ENCODE measurements at places on chromosomes 1 and 21.

DNA sequence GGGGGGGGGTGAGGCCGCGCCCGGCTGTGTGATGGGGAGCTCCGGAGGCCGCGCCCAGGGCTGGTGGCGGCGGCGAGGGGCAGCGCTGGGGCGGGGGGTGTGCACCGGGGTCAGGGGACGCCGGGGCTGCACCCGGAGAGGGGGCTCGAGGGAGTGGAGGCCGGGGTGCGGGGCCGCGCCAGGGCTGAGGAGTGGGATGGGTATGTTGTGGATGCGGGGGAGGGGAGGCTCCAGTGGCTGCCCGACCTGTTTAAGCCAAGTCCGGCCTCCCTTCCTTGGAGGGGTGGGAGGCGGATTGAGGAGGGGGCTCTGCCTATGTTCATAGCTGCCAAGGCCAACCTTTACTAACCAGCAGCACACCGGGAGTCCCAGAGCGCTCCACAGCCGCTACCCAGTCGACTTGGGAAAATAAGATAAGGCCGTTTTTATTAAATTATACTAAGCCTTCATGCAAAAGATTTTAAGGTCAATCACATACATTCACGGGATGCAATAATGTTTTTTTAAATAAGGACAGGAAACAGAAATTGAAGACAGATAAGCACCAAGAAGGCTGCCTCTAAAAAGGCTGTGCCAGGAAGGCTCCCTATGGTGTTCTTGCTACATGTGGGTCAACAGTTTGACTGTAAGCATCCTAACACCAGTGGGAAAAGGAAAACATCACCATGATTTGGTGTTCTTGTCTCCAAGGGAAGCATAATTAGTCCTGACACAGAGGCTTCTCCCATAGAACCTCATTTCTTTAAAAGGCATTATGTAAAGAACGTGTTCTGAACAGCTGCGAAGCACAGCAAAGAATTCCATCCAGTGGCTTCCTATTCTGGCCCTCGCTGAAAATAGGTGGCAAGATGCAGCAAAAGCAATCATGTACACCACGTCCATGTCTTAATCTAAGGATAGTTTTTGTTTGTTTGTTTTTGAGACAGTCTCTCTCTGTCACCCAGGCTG is 626 bp upstream of the HLCS start:
- no peak for DNase-seq

DNA sequence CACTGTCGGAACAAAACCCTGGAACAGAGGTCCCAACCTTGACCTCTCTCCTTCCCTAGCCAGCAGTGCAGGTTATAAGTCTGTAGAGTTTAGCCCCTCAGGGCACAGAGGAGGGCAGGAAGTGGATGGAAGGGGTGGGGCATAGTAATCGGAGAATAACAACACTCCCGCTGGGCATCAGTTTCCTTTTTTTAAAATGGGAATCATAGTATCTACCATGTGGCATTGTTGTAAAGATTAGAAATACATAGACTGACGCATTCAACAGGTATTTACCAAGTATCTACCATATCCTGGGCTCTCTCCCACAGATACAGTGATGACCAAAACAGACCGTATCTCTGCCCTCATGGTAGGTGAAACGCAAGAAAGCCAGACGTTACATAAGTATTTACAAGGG is 24.9 kb upstream of the ATF3 start:
- DNase-seq, result no peak

- no peak for DNase-seq
These were observed 131.6 kb upstream of the SAMSN1 start for GRCh38 chr21:14677639-14678179.

- DNase-seq, result no peak
These were observed 63.4 kb upstream of the SOD1 start for GRCh38 chr21:31596055-31596454.

- DNase-seq, result no peak
These were observed 2.0 kb upstream of the OR2T4 start for GRCh38 chr1:248359415-248359814.

- DNase-seq, result no peak
These were observed 5.5 kb upstream of the CD244 start for GRCh38 chr1:160868141-160868540.

DNA sequence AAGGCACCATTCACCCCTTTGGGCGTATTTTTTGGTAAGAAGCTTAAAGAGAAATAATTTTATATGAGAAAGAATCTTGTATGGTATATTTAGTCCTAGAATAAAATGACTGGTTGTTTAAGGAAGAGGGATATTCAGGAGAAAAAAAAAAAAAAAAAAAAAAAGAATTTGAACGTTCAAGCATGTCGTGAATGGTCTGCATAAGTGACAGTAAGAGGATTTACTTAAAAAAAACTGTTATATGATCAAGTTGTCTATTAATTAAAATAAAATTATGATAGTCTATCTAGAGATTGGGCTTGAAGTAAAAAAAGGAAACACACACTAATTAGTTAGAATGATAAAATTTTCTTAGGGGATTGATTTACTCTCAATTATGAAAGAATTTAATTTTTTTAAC is 11.7 kb upstream of the OR14I1 start:
- DNase-seq, result no peak

DNA sequence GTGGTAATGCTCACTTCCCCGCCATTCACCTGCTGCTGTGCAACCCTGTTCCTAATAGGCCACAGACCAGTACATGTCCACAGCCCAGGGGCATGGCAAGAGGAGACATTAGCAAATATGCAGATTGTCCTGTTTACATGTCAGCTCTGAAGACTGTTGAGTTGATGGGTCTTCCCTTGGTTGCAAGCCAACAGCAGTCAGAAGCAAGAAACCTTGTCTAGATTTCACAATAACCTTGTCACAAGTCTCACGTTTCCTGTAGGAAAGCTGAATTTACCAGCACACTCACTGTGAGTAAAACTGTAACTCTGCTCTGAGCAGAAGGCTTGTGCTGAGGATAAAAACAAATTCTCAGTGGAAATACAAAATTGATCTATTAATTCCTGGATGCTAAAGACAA is 195.1 kb downstream of the HLX start:
- DNase-seq, result no peak

- no peak for DNase-seq
These were observed 85.1 kb downstream of the STUM start for GRCh38 chr1:226633541-226634165.

GRCh38 chr1:183804387-183804786 is 533 bp upstream of the RGL1 start:
- no peak for DNase-seq

- DNase-seq, result no peak
These were observed 428.6 kb upstream of the CAMK1G start for GRCh38 chr1:209154912-209155311.

DNA sequence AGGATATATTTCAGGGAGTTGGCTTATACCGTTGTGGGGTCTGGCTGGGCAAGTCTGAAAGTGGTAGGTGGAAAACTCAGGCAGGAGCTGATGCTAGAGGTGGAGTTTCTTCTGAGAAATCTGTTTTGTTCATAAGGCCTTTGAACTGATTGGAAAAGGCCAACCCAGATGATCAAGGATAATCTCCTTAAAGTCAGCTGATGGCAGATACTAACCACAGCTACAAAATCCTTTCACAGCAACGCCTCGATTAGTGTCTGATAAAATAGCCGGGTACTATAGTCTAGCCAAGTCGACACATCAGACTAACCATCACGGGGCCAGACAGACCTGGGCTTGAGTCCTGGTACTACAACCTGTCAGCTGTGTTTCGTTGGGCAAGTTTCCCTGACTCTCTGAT is 21.4 kb downstream of the OPRD1 start:
- no peak for DNase-seq

DNA sequence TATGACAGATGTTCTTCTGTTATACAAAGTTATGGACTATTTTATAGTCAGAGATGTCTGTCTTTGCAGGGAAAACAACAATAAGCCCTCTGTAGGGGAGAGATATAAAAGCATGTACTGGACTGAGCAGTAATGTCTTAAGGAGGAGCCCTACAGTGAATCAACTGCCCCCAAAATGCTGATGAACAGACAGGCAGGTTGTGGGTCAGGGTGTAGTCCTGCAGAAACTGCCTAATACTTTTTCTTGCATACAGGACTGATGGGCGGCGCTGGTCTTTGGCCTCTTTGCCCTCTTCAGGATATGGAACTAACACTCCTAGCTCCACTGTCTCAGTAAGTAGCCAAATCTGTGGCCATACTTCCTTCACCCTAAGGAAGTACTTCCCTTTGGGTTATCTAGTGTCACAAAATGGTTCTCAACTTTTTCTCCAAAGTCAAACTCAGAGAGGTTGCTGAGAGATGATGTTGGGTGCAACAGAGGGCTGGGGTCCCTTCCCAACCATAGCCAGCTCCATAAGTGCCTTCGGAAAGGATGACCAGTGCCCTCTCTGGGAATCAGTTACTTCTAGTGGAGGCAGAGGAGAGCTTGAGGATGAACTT is 129.8 kb downstream of the PIK3R3 start:
- peak; percentile 64 for DNase-seq

- DNase-seq, result no peak
These were observed 38.8 kb downstream of the ERG start for GRCh38 chr21:38459490-38459889.

GRCh38 chr1:107175102-107175909 is 34.5 kb downstream of the NTNG1 start:
- DNase-seq, result no peak

GRCh38 chr21:36630485-36631206 is 68.3 kb upstream of the SIM2 start:
- no peak for DNase-seq

DNA sequence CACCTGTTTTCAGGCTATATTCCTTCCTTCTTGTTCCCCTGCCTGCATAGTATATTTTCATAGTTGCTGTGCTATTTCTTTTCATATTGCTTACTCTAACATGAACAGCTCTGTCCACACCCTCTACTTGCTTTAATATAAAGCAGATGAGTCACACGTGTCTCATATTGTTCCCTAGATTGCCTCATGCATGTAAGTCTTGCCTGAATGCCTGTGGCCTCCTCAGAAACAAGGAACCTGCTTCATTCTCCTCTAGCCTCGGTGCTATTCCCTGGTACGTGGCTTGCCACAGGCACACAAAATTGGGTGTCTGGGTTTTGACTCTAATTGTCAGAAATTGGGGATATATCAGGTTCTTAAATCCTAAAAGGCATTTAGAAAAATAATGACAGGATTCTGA is 16.5 kb upstream of the PKP1 start:
- no peak for DNase-seq

DNA sequence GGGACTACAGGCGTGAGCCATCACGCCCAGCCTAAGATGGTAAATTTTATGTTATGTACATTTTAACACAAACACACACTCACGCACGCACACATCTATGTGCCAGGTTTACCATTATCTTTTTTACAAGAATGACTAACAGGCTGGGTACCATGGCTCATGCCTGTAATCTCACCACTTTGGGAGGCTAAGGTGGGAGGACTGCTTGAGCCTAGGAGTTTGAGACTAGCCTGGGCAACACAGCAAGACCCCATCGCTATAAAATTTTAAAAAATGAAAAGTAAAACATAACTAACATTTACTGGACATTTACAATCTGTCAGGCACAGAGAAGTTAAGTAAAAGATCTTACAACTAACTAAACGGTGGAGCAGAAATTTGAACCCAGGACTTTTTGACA is 14.7 kb downstream of the GATAD2B start:
- no peak for DNase-seq

DNA sequence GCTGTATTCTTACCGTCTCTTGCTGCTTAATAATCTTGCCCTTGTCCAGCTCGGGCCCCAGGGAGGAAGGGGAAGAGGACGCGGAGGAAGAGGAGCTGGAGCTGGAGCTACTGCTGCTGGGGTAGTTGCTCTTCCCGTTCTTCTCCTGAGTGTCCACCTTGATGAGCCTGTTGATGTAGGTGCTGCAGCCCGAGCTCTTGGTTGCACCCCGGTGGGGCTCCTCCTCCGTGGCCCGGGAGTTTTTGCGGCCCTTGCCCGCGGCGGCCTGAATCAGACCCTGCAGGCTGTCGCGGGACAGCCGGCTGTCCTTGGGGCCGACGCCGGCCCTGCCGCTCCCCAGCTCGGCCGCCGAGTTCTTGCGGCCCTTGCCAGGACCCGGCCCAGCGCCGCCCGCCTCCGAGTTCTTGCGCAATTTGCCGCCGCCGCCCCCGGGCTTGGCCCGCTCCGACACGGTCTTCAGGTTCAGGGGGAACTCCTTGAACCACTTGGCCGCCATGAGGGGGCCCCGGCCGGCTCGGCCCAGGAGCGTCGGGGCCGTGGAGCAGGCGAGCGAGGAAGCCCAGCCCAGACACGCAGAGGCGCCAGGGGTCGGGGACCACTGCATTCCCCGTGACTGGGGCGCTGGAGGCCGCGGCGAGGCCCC is 475 bp upstream of the TDRD10 start:
- no peak for DNase-seq

DNA sequence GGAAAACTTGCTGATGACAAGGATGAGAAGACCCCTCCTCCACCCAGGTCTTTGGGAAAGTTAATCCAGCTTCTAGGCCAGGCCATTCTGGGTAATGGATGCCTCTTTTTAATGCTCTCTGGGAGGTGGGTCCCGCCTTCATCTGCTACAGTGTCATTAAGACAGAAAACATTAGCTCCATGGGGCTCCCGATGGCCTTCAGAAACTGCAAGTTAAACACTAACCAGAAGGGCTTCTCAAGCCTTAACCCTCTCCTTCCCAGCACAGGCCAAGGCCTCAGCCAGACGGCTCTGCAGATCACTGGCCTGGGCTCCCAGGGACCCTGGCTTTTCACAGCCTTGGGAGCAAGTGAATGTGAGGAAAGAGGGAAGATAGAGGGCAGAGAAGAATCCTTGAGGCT is 364.9 kb downstream of the MATN1 start:
- no peak for DNase-seq

DNA sequence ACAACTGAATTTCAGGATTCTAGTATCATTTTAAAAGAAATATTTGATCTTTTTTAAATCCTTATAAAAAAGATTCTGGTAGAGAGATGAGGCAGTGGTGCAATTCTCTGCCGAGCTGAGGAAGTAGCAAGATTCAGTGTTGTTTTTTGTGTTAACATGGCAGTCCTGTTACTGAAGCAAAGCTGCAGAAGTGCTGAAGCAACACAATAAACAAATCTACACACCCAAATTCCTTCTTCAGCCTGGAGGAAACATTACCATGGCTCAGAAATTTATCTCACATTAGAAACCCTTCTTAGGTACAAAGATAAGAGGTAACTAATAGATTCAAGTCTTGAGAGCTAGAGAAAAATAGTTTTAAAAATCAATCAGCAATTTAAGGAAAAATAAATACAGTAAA is 216.0 kb downstream of the DENND1B start:
- DNase-seq, result no peak

DNA sequence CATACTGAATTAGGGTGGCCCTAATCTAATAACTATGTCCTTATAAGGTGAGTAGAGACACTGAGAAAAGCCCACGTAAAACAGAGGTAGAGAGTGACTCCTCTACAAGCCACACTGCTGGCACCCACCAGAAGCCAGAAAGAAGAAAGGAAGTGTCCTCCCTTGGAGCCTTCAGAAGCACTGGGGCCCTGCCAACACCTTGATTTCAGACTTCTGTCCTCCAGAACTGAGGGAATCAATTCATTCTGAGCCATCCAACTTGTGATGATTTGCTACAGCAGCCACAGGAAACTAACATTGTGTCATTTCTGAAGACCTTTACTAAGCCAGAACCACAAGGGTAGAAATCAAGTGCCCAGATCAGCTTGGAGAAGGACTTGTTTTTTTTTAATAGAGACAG is 15.0 kb downstream of the GNB1 start:
- no peak for DNase-seq

GRCh38 chr1:99992760-99993467 is 23.1 kb downstream of the SLC35A3 start:
- no peak for DNase-seq

All from vagina (tissue), 2 donors.